Lower leg skin (tissue), 4 donors: ENCODE measurements at places on chromosomes 3 and 15. TPM values are rescaled to one million over a fixed set of nuclear protein-coding genes. Genes with fewer than 3 reads are reported as not detected.

GRCh38 chr3:49530701-49531100 lies 23.6 kb upstream of the BSN start:
- no peak for DNase-seq

DNA sequence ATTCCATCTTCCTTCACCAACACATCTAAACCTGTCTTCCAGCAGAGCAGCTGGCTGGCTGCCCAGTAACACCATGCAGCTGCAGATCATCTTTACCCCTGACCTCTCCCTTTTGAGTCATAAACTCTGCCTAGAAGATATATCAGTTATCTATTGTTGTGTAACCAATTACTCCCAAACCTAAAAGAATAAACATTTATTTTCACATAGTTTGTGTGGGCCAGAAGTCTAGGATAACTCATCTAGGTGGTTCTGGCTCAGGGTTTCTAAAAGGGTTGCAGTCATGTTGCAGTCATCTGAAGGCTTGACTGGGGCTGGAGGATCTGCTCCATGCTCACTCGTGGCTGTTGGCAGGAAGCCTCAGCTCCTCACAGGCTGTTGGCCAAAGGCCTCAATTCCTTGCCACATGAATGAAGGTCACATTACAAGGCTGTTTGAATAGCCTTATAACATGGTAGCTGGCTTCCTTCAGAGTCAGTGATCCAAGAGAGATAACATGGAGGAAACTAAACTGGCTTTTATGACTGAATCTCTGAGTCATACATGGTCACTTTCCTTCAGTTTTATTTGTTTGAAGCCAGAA lies 92.8 kb downstream of the GOLIM4 start:
- DNase-seq: no peak

- DNase-seq: no peak
Measured at GRCh38 chr15:94606286-94606685, 374.9 kb downstream of the MCTP2 start.

The SERPINI1 gene
- 0.42 TPM for total RNA-seq

GRCh38 chr15:51775967-51776816 lies 24.8 kb downstream of the TMOD2 start:
- DNase-seq: no peak

The RTP1 gene
- not detected for total RNA-seq

The RFX7 gene
- total RNA-seq: 15.1 TPM

DNA sequence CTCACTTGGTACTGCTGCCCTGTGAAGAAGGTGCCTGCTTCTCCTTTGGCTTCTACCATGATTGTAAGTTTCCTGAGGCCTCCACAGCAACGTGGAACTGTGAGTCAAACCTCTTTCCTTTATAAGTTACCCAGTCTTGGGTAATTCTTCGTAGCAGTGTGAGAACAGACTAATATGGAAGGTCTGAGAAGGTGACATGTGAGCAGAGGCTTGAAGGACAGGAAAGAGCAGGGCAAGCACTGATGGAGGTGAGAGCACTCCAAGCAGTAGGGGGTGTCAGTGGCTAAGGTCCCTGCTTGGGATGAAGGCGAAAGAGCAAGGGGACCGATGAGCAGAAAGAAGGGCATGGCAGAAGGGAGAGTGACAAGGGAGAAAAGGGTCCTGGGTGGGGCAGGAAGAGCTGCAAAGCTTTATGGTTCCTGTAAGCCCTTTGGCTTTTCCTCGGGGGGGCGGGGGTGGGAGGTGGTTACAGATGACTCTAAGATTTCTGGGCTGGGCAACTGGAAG lies 3.5 kb downstream of the EIF4E3 start:
- DNase-seq: no peak

GRCh38 chr3:129829640-129830039 lies 63.9 kb downstream of the TMCC1 start:
- no peak for DNase-seq

- DNase-seq: no peak
Measured at GRCh38 chr3:160044121-160044520, 55.5 kb downstream of the IL12A start.

DNA sequence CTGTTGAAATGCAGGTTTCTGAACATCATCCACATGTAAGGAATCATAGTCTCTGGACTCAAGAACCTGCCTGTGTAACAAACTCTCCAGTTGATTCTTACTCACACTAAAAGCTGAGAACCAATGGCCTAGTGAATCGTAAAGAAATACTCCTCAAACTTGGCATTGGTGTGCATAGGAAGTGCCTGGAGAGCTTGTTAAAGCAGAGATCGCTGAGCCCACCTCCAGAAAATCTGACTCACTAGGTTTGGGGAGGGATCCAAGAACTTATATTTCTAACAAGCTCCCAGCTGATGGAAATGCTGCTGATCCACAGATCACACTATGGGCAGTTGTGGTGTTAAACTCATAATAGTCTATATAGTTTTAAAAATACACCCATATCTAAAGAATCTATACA lies 55.8 kb upstream of the LMCD1 start:
- no peak for DNase-seq

The PLA2G4E gene
- 67.2 TPM for total RNA-seq

DNA sequence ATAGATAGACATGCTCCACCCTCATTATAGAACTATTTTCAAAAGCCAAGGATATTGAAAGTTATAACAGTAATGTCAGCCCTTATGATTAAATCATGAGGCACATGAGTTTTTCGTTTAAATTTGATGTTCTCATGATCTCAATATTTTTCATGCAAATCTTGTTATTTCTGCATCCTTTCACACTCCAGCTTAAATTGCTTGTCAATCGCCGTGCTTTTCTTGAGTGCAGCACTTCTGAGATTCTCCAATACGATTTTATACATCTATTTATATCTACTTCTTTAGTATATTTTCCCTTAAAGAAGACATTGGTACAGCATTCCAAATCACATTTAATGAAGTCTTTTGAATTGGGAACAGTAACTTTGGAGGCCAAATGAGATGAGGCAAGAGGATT lies 171.2 kb upstream of the GBE1 start:
- DNase-seq: no peak

The ST3GAL6 gene
- total RNA-seq: 28.8 TPM

DNA sequence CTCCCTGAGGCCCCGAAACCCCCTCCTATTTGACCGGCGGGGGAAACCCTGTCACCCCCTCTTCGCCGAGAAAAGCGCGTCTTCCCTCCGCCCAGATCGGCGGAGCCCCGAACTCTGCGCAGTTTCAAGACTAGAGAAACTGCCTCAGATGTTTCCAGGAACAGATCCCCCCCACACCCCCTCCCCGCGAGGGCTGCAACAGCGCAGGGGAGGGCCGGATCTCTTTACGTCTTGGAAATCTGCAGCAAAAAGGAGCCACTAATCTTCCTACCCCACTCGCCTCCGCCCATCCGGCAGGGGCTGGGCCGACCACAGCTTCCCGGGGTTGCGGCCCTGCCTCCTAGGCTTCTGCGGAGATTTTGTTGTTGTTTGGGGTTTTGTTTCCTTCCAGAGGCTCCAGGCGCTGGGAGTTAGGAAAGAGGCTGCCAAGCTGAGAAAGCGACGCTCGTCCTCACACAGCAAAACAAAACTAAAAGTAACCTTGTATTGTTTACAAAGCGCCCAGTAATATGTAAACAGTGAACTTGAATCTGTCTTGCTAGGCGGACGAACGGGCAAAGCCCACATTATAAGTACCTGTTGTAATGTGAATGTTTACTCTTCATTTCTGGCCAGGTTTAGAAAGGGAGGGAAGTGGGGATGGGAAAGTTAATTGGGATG lies 2.2 kb downstream of the FOXB1 start:
- DNase-seq: no peak

GRCh38 chr15:77864211-77865105 lies 213.1 kb downstream of the TBC1D2B start:
- DNase-seq: no peak

DNA sequence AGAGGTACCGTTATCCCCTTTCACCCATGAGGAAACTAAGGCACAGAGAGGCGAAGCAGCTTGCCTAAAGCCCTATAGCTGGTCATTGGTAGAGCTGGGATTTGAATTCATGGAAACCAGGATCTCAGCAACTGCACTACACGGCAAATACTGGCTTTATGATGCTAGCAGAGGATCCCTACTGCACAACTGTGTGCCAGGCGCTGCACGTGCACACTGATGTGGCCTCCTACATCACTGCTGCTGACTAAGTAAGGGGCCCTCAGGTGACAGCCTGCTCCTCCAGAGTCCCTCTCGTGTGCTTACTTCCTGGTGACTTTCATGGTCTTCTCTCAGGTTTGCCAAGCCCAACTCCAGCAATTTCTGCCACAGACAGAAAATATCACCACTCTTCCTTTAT lies 3.4 kb upstream of the POLG start:
- no peak for DNase-seq

The CATSPER2 gene
- total RNA-seq: 1.8 TPM

DNA sequence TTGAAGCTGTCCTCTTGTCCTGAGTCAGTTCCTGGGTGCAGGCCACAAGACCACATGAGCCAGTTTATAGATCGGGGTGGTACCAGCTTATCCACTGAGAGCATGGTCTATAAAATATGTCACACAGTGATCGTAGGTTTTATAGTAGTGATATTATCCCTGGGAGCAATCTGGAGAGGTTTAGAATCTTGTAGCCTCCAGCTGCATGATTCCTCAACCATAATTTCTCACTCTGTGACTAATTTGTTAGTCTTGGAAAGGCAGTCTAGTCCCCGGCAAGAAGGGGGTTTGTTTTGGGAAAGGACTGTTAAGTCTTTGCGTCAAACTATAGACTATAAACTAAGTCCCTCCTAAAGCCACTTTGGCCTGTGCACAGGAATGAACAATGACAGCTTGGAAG lies 693.0 kb upstream of the CADM2 start:
- DNase-seq: no peak

GRCh38 chr3:107690522-107691138 lies 167.9 kb downstream of the BBX start:
- DNase-seq: no peak

GRCh38 chr15:35293353-35294130 lies 208.4 kb upstream of the NANOGP8 start:
- no peak for DNase-seq

DNA sequence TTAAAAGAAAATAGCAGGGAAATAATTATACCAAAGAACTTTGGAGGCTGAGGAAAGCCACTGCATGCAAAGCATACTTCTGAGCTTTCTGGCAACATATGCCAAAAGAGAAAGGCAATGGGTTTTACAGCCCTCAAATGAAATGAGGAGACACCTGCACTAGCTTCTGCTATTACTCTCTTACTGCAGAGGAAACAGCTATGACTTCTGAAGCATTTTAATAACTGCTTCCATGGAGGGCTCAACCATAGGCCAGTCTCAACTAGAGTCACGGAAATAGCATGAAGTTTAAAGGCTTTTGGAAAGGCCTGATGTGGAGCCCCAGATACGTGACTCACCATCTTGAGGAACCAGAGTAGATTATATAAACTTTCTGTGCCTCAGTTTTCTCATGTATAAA lies 114.8 kb downstream of the OXNAD1 start:
- no peak for DNase-seq

DNA sequence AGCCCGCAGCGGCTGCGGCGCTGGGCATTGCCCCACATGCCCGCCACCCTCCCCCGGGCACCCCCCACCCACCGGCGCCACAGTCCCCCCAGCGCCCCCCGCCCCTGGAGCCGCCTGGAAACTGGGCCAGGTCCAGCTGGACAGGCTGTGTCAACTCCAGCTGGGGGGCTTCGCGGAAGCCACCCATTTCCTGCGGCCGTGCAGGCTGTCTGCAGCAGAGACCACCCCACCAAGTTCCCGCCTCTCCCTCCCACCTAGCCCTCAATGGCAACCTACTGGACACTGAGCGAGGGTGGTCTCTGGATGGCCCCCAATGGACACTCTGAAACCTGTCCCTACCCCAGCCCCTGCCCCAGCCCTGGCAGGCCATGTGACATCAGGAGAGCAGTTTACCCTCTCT lies 62.8 kb upstream of the GATA2 start:
- no peak for DNase-seq

The SAMD7 gene
- total RNA-seq: not detected
